GM13976 (cell line): ENCODE measurements at places on chromosomes 5 and 9.

- DNase-seq, result no peak
Observed at GRCh38 chr9:108688051-108688450, 167.7 kb downstream of the ACTL7B start.

GRCh38 chr9:130101915-130102314 lies 48.2 kb downstream of the GPR107 start:
- DNase-seq, result no peak

GRCh38 chr5:14322437-14323187 lies 179.5 kb downstream of the TRIO start:
- no peak for DNase-seq

DNA sequence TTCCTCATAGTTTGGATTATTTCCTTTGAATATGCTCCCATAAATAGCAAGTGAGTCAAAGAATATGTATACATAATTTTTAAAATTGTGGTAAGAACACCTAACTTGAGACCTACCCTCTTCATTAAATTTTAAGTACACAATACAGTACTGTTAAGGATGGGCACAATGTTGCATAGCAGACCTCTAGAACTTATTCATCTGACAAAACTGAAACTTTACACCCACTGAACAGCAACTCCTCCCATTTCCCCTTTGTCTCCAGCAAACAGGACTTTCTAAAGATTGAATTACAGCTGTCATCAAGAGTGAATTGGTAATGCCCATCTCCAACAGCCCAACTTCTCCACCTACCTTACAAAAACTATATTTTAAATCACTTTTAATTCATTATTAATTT lies 388.9 kb downstream of the HTR1A start:
- DNase-seq, result no peak

DNA sequence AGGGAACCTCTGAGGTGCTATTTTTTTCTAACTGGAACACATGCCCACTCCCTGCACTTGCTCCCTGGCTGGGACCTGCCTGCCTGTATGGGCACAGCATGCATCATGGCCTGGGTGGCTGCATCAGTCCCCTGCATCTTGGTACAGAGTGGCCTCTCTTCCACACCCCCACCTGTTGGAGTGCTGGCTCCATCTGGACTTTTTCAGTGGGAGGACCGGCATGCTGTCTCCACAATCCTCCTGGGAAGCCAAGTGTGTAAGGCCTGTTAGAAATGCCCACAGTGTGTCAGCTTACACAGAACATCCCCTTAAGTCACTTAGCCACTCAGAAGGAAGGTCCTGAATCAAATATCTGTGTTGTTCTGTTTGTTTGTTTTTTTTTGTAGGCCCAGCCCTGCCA lies 102.9 kb downstream of the MARCHF3 start:
- DNase-seq, result no peak

DNA sequence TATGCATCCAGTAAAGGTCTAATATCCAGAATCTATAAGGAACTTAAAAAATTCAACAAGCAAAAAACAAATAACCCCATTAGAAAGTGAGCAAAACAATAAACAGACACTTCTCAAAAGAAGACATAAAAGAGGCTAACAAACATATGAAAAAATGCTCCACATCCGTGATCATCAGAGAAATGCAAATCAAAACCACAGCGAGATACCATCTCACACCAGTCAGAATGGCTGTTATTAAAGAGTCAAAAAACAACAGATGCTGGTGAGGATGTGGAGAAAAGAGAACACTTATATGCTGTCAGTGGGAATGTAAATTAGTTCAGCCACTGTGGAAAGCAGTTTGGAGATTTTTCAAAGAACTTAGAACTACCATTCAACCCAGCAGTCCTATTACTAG lies 86.1 kb downstream of the WWC1 start:
- DNase-seq, result no peak

DNA sequence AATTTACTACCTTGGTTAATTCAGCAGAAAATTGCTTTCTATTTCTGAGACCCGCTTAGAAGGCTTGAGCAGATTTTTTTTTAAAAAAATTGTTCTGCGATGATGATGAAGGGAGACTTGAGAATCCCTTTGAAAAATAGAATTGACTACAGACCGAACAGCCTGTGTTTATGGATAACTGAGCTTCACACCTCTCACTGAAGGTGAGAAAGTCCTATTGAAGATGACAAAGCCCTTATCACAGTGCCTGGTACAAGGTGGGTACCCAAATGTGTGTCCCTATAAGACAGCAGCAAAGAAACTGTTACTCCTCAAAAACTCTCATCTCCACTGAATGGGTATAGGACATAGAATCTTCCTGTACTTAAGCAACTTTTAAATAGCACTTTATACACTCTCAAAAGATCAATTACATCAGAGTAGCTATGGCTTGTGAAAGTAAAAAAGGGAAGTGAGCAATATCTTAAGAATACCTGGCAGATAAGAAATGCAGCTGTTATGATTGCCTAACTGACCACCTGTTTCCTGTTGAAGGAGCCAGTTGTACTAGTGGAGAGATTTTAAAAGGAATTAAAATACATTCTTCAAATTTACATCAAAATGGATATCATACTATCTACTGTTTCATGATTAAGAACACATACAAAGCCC lies 419.7 kb downstream of the CHSY3 start:
- peak; percentile 15 for DNase-seq

DNA sequence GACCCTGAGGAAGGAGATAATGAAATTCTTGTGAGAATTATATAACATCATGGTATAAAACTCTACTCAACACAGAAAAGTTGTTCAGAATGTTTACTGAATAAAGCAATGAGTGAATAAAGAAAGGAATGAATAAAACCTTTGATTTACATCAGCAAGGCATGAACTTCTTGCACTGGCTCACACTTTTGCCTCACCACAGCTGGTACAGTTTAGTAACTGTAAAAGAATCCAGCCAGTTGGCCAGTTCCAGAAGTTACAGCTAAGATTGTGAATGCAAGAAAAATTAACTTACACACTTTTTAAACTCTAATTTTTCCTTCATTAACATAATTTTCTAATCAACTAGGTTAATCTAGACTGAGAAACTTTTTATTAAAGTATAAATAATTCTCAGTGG lies 490.9 kb downstream of the NFIB start:
- no peak for DNase-seq

DNA sequence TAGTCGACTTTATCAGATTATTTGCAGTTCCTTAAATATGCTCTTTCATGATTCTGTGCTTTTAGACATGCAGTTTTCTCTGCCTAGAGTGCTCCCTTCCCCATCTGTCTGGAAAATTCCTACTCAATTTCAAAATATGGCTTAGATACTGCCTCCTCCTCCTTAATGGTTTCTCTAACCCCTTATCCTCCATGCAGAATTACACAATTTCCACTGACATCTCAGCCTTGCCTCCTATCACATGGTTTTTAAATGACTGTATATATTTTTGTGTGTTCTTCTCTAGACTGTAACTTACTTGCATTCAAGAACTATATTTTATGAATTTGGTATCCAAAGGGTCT lies 85.2 kb downstream of the SLC44A1 start:
- no peak for DNase-seq

- no peak for DNase-seq
Observed at GRCh38 chr9:37031081-37031480, 3.0 kb downstream of the PAX5 start.

GRCh38 chr5:163567811-163568210 lies 62.4 kb downstream of the MAT2B start:
- DNase-seq, result no peak

GRCh38 chr5:53481887-53482716 lies 1.7 kb downstream of the FST start:
- peak; percentile 77 for DNase-seq
